Iris pigment epithelial cell (primary cell): ENCODE measurements at places on chromosomes 5 and 9.

DNA sequence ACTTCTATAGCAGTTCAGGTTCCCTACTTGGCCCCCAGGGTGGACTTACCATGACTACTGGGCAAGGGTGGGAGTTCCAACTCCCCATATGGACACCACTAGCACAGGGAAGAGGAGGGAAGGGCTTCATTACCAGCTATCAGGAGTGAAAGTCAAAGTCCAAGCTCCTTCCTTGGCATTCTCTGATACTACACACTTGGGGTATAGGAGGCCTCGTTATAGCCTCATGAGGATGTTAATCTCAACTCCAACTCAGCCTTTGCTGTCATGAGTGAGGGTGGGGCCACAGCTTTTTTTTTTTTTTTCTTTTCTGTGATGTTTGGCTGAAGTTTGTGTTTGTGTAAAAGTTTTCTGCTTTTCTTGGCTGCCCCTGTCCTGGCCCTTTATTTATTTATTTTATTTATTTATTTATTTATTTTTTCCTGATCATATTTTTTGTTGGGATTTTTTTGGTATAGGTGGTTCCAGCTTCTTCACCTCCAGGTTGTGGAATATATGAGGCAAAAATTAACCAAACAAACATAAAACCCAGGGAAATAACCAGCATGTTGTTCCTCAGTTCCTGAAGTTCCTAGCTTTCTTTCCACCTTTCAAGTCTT lies 8.7 kb downstream of the GARIN3 start:
- DNase-seq = no peak

- DNase-seq = no peak
Measured at GRCh38 chr9:113817171-113817570, 58.9 kb upstream of the ZNF618 start.

DNA sequence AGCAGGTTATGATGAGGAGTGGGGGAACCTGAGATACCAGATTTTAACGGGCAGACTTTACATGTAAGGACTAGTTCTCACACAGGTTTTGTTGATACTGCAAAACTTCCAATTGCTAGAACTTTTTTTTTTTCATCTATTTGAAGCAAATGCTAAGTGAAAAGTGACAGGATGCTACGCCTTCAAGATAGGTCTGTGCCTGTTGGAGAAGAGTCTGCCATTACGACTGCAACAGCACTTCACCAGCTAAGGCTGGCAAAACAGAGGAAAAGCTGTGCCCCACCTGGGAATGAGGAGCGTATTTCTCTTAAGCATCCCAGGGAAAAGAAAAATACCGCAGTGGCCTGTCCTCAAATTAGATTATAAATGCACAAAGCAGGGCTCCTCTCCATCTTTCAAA lies 102.0 kb upstream of the CDH6 start:
- no peak for DNase-seq

DNA sequence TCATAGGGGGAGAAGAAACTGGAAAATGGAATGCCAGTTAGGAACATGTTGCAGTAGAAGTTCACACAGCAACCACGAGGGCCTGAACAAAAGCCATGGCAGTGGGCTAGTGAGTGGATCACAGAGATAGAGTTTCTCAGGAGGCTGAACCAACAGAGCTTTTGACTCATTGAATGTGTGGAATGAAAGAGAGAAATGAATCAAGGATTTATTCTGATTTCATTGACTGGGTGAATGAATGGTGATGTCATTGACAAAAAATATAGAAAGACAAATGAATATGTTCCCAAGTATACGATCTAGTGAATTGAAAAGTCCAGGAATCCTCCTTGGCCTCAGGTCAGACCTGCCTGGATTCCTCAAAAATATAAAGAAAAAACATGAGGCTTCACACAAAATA lies 99.2 kb downstream of the ZNF462 start:
- DNase-seq = peak; percentile 73

DNA sequence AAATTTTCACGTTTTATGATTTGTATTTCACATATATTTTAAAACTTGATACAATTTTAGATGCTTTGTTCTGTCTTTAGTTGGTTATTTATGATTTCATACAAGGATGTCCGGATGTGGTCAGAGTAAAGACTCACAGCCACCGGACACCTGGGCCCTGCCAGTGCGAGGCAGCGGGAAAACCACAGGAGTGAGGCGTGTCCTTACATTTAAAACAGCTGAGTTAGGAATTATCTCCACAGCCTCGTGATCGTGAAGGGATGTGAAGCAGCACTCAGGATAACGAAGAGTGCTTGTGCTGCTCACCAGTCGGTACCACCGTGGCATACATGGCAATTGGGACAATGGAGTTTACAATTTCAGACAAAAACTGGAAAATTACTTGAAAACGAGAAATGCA lies 14.0 kb downstream of the SNX18 start:
- DNase-seq = peak; percentile 41

- peak; percentile 71 for DNase-seq
Measured at GRCh38 chr9:101465326-101465915, 29.8 kb upstream of the ALDOB start.

DNA sequence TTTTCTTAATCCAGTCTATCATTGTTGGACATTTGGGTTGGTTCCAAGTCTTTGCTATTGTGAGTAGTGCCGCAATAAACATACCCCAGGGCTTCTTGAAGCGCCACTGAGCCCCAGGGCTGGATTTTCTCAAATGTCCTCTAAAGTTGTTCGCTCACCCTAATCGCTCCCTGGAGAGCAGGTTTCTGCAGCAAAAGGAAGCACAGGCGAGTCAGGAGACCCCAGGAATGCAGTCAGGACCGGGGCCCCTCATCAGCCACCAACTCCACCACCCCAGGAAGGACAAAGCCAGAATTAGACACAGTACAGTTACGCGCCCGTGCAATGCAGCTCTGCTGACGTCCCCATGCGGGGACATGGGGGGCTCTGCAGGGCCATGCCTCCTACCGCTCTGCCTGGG lies 15.7 kb upstream of the OBP2B start:
- DNase-seq = no peak

DNA sequence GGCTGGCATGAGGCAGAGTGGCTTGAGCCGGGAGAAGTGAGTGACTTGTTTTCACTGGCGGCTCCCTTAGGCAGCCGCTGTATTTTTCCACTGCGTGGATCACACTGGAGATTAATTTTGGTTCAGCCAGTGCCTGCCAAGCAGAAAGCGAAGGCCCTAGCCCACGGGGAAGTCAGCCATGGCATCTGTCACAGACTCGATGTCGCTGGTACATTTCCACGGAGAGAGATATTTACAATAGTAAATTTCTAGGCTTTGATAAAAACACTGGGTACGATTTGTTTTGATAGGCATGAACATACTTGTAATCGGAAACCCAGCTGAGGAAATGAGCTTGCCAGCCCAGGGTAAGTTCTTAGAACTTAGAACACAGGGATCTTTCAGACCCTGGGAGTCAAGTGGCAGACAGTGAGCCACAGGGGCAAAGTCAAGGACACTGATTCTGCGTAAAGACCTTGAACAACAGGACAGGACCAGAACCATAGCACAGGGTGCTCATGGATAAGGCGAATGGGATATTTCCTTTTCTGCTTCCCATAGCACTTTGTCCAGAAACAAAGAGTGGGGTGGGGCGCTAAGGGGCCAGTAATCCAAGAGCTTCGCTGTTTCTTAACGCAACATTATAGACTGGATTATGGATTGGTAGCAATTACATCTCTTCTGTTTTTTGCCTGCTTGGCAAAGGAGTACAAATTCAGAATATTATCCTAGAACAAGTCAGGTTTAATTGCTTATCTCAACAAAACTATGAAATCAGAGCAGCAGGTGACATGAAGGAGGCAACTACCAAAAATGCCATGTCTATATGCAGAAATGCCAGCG lies 4.5 kb downstream of the DUSP1 start:
- DNase-seq = peak; percentile 91

GRCh38 chr9:69115621-69116020 lies 58.5 kb upstream of the TJP2 start:
- DNase-seq = no peak

- no peak for DNase-seq
Measured at GRCh38 chr5:68348447-68349222, 133.1 kb downstream of the PIK3R1 start.

DNA sequence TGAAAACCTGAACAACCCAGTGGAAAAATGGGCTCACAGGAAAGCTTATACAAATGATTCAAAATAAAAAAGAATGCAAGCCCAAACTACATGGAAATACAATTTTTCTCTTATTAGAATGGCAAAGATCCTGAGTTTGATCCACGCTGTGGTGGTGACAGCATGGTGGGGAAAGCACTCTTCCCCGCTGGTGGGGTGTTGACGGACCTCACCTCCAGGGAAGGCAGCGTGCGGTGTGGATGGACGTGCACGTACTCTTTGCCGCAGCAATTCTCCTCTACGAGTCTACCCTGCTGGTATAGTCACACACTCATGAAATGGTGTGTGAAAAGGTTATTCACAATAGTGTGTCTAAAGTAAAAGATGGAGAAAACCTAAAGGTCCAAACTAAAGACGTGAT lies 5.9 kb upstream of the ZFP62 start:
- no peak for DNase-seq

DNA sequence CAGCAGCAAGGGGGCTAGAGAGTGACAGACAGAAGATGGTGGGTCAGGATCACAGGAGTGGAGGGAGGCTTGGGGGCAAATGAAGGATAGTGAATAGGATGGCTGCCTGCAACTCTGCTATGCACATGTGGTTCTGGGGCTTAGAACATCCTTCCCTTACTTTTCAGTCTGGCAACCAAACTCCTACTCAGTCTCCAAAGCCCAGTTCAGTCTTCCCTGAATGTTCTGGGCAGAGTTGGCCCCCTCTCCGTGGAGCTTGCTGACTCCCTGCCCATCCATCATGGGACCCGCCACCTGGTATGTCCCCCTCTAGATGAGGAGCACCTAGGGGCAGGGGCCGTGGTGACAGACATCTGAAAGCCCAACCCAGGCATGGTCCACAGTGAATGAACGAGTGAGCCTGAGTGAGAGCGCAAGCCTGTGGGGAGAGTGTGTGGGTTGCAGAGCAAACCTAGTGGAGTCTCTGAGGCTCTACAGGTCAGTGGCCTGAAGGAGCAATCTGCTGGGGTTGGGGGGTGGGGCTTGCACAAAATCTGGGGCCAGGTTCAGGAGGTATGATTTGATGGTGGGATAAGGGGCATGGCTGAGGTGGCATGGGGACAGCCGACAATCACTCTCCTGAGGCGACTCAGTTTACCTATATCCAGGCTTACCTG lies 180.6 kb downstream of the FGF18 start:
- no peak for DNase-seq

DNA sequence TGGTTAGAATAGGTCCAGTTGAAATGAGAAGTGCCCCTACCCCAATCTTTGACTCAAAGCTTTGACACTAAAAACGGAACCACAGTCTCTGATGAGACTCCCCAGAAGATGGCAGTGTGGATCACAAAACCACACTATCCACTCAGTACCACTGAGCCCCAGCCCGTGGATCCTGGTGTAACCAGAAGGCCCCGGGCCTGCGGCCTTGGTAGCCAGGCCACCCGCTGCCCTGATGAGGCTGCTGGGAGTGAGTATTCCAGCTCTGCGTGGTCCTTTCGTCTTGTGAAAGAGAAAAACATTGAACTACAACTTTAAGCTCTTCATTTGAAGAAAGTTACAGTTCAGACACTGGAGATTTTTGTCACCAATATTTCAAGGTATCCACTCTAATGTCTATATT lies 42.2 kb upstream of the FBP1 start:
- peak; percentile 75 for DNase-seq

DNA sequence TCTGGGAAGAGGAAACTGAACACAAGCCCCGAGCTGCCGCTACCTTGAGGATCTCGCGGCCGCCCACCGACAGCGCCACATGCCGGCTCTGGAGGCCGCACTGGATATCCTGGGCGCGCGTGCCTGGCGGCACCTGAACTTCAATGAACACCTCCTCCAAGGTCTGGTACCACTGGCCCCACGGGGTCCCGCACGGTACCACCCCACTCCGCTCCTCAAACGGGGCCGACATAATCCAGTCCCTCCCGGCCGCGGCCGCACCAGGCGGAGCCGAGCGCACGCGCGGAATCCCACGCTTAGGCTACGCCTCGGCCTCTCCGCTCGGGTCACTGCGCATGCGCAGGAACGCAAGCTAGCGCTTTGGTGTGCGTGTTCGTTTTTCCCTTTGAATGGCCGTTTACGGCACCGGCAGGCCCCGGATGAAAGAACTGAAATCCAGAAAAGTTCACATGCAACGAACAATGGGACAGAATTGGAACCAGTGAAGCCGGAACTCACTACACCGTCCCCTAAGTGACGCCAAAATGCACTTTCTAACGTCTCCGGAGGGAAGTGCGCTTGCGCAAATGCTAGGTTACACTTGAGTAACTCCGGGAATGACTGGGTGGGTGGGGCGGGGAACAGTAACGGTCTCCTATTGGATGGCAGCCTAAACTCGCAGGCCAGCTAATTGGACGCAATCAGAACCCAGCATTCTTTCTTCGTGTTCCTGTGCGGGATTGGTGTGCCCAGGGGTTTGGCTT lies at the start of gene NUDCD2:
Gene NUDCD2, minus strand, starts transcription at position 284 of the 743 bp plus-strand sequence. Its CDS starts 52 bp downstream, at position 232.
- DNase-seq = peak; percentile 99

DNA sequence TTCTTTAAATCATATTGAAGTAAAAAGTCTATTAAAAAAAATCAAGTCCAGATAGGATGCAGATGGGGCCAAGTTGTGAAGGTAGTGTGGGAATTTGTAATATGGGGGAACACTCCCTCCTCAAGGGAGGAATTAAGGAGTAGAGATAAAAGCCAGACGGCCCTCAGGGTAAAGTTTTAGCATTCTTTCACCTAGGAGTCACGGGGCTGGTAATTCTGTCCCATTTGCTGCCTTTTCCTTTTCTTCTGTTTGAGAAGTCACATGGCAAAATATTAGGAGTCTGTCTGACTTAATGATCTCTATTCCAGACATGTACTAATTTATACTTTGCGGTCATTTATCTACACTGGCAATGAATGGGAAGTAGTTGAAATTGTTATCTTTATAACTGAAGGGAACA lies 61.9 kb downstream of the SNX24 start:
- DNase-seq = peak; percentile 45

- peak; percentile 86 for DNase-seq
Measured at GRCh38 chr5:159826351-159827214, 89.7 kb upstream of the ADRA1B start.

GRCh38 chr9:134593286-134594077 lies 48.1 kb upstream of the COL5A1 start:
- no peak for DNase-seq

GRCh38 chr9:12394105-12394504 lies 299.1 kb upstream of the TYRP1 start:
- no peak for DNase-seq

DNA sequence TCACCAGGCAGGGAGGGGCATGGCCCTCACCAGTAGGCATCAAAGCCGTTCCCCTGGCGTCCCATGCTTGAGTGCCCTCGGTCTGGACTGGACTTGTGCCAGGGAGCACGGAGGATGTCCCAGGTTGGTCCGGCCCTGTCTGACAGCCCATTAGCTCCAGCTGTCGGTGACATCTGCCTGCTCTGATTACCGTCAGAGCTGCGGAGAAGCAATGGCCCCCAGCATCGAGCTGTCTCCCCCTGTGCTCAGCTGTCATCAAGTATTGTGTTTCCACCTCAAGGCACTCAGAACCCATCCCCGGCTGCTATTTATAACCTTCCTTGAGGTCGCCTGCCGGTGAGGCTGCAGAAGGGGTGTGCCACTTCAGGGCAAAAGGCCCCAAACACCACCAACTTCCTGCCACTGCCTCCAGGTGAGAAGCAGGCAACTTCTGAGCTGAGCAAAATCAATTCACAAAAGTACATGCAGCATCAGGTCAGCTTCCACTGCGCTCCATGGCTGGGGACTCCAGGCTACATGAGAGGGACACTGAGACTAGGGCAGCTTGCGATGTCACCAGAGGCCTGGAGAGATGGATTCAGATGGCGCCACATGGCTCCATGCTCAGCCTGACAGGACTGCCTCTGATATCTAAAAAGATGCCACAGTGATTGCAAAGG lies 142.7 kb downstream of the C5orf15 start:
- no peak for DNase-seq
